Smooth muscle cell of the brain vasculature (primary cell): ENCODE measurements at places on chromosomes 6 and 20.
A peak's percentile ranks its signal among the peaks of the same experiment; 100 is the strongest.

GRCh38 chr6:21753241-21754108 is 159.9 kb downstream of the SOX4 start:
- no peak for DNase-seq

DNA sequence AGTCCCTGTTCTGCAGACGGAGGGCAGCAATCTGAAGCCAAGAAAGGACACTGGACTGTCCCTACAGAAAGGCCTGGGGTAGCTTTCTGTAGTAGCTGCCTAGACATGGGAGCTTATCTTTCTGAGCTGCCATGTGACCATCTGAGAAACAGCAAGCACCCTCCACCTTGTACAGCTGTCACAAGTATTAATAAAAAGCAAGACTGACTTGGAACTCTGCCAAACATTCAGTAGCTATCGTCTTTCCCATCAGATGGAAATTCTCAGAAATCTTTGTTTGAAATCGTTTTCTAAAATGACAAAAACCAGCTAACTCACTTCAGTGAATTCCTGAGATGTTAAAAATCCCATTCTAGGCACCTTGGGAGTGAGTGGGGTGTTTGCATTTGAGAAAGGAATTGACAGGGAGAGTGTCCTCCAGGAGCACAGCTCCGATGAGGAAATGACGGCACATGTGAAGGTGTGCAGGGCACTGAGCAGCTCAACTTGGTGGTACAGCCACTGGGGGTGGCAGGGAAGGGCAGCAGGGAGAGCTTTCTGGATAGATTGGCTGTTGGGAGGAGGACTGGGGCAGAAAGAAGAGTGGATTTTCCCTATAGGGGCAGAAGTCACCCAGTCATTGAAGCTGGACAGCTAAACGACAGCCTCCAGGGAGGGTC is 24.5 kb downstream of the ACSS1 start:
- DNase-seq: no peak

GRCh38 chr6:125899726-125900182 is 56.8 kb upstream of the HINT3 start:
- DNase-seq: no peak

DNA sequence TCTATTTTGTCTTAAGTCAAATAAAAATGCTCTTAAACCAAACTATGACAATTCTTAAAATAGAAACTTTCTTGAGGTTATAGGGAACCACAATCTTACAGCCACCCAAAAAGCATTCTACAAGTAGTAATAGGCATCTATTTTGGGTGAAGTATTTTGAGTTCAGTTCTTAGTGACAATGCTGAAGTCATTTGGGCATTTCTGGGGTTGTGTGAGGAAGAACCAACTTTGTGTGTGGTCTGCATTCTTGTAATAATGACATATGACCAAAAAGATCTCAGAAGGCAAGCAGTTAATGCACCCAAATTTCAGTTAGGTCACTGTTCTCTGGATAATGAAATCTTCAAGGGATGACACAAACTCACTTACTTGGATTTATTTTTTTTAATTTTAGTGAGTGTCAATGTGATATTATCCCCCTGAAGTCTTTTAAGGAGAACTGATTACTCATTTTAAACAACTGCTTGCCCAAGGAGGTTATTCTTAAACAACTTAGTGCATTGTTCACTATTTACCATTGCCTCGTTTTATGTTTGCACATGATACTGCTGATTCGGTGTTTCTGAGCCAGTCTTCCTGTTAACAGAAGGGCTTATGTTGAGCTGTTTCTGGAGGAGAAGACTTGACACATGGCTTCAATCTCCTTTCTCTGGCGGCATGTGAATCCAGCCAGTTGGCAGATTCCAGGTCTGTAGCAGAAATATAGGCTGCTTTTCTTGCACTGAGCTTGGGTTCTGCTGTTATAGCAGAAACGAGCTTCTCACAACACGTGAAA is 618.9 kb downstream of the BCKDHB start:
- no peak for DNase-seq

DNA sequence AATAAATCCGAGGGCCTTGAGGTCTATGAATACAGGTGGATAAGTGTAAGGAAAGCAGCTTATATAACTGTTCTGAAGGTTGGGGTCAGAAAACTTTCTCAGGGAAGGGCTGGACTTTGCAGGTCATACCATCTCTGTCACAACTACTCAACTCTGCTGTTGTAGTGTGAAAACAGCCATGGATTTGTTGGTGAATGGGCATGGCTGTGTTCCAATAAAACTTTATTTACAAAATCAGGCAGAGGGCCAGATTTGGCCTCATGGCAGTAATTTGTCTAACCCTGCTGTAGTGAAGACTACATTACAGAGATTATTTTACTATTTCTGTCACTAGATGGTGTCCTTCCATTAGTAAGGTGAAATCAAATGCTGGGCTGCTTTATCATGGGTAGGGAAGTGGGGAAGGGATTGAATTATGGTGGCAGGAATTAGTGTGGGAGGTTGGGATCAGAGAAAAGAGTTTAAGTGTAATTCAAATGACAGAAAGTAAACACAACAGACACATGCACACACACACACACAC is 409.6 kb upstream of the CHD6 start:
- DNase-seq: no peak

DNA sequence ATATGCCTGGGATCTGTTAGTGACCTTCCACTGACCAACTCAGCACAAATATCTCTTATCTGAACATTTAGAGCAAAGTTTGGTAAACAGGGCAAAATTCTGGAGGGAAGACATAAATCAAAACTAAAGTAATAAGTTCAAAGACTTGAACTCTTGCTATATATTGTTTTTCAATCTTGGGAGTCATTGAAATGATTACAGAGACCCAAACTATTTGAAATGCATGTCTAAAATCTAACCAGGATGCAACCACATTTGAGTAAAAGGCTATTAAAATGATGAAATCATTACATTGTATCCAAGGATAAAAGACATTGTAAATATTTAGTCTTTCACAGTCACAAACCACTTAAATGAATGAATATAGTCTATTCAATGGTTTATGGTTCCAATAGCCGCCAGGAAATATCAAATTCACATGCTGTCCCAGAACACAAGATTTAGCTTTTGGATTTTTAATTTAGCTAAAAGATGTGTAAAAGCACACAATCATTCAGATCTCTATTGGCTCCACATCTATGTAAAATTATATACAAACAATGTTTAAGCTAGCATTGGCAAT is 256.6 kb upstream of the EPHA7 start:
- no peak for DNase-seq

DNA sequence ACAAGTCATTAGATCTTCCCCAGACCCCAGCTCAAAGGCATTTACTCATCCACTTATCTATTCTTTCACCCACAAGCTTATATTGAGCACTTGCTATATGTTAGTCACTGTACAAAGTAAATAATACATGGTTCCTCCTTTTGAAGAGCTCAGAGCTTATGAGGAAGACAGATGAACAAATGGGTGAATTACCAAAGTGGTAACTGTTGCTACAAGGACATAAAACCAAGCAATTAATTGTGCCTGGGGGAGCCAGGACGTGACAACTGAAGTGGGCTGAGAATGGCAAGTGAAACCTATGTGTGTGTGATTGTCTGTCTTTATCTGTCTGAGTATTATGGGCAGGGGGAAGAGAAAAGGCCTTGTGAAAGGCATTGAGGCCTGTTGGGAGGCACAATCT is 45.6 kb upstream of the AKIRIN2 start:
- no peak for DNase-seq

- no peak for DNase-seq
These were observed 207.9 kb upstream of the LAMP5 start for GRCh38 chr20:9306521-9306920.

- peak; percentile 35 for DNase-seq
These were observed 67.4 kb downstream of the MOXD1 start for GRCh38 chr6:132333639-132334520.

- no peak for DNase-seq
These were observed 140.1 kb upstream of the BTBD3 start for GRCh38 chr20:11777387-11778205.

DNA sequence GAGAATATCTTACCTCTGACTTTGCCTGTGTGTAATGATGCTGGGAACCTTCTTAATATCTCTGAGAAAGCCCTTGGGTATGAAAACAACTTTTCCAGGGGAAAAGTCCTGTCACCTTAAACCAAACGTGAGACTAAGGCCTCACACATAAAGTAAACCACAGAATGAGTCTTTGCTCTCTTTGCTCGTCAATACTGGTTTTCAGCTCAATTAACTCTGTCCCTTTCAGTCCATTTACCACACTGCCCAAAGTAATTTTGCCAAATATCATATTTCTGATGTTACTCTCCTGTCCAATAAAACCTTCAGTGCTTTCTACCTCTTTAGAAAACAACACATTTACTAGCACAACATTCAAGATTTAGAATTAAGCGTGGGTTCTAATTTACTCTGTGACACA is 100.5 kb upstream of the HMGCLL1 start:
- no peak for DNase-seq

DNA sequence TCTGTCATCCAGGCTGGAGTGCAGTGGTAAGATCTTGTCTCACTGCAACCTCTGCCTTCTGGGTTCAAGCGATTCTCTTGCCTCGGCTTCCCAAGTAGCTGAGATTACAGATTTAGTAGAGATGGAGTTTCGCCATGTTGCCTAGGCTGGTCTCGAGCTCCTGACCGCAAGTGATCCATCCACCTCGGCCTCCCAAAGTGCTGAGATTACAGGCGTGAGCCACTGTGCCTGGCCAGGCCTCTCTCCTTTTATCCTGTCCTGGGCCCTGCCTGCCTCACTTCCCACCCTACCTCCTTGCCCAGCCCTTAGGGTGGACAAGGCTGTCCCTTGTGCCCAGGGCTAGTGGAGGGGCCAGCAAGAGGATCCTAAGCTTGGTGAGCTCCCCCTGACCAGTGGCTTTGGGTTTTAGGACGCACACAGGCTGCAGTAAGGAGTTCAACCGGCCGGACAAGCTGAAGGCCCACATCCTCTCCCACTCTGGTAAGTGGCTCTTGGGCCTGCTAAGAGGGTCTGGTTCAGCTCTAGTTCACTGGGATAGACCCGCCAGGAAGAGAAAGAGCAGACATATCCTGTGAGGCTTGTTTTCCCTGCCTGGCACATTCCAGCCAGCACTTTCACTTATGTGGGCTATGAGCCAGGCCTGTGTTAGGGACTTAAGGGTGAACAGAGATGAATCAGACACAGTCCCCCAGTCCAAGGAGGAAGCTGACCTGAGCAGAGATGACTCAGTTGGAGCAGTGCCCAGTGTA is 21.9 kb upstream of the CHMP4B start:
- peak; percentile 44 for DNase-seq

GRCh38 chr6:111663692-111664564 is 58.2 kb upstream of the TRAF3IP2 start:
- DNase-seq: no peak

GRCh38 chr6:291697-292505 is at the start of gene DUSP22:
DUSP22 (plus strand) TSS chr6:292487; CDS start chr6:292540, 53 bp downstream.
- peak; percentile 52 for DNase-seq

GRCh38 chr20:46206992-46207549 is 89.0 kb downstream of the CD40 start:
- no peak for DNase-seq

- DNase-seq: no peak
These were observed 114.4 kb upstream of the MAP3K7 start for GRCh38 chr6:90701146-90701781.

DNA sequence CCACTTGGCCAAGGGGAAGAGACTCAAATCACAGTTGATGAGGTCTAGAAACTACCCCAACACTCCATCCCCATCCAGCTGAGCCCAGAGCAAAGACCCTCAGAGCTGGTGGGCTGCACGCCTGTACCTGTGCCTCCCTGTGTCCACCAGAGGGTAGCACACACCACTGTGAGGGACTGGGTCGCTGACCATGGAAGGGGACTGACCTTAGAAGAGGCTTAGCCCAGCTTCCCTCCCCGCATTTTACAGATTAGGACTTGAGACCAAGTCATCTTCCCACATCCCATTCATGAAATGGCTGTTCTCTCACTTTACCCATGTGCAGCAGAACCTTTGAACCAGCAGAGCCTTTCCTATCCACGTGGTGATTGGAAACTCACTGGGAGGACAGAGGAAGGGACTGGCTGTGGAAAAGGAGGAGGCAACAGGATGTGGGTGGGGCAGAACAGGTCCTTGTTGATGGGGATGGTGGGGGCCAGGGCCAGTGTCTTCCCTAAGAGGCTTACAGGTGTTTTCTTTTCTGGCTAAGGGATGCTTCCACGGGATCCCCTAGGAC is 44.3 kb downstream of the CPXM1 start:
- peak; percentile 23 for DNase-seq

DNA sequence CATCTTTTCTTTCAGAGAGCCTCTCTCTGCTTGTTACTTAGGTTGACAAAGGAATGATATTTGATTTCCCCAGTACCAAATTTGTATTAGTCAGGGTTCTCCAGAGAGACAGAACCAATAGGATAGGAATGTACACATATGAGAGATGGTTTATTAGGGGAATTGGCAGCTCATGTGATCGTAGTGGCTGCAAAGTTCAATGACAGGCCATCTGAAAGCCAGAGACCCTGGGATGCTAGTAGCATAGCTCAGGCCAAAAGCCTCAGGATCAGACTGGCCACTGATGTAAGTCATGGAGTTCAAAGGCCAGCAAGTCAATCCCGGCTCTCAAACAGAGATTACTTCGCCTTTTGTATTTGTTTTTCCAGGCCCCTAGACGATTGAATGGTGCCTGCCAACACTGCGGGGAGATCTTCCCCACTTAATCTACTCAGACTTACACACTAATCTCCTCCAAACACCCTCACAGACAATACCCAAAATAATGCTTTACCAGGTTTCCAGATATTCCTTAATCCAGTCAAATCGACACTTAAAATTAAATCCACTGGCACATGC is 215.5 kb downstream of the ALDH8A1 start:
- no peak for DNase-seq

DNA sequence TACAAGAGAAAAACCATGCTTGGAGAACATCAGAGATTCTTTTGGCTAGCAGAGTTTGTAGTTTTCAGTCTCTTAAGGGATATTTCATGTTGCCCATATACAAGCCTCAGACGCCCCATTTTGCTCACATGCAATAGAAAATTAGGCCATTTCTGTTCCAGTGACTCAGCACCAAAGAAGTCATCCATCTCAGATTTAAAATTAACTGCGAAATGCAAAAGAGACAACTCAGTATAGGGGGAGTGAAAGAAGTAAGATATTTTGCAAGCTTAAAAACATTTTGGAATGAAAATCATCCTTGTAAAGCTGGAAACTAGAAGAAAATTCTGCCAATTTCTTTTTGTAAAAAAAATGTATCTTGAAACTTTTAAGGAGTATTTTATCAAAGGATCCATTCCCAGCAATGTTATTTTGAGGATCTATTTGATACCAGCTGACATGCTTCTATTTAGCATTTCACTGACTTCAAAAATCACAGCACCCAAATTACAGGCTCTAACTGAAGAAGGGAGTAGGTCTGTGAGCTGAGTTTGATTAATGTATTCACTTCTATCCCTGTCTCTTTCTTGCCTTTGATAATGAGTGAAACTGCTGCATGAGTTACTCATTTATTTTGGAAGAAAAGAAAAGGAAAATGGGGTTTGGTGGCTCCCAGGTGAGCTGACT is 223.7 kb upstream of the SULF2 start:
- DNase-seq: no peak

DNA sequence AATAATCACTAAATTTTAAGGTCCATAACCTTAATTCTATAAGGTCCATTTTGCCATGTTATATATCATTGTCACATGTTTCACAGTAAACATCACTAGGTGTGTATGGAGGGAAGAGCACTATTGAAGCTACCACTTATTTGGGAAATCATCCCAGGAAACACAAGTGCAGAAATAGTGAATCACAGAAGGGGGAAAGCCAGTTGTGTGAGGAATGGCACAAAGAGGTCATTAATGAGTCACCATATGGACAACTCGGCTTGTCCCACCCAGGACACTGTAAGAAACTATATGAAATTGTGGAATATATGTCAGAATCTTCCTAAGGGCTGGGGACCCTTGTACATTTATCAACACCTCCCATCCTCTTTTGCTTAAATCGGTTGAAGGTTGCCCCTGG is 13.7 kb downstream of the BTN3A1 start:
- no peak for DNase-seq

GRCh38 chr6:2244261-2245102 is 923 bp downstream of the GMDS start:
- DNase-seq: no peak
